ENCODE measurements at places on chromosomes 5 and 9.
A peak's percentile ranks its signal among the peaks of the same experiment; 100 is the strongest.

DNA sequence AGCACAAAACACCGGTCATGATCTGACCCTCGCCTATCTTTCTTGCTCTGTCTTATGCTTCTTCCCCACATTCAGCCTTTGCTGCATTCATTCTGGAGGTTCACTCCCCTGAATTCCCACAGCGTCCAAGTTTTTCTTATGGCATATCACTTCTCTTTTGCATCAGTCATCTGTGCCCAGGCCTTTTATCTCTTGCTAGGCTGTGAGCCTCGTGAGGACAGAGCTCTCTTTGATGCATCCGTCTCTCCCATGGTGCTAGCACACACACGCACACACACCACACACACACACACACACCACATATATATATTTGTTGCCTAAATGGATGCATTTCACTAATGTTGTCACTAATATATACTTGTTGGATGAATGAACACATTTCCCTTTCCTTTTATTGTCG is 45.8 kb upstream of the ATG10 start:
- DNase-seq = no peak

DNA sequence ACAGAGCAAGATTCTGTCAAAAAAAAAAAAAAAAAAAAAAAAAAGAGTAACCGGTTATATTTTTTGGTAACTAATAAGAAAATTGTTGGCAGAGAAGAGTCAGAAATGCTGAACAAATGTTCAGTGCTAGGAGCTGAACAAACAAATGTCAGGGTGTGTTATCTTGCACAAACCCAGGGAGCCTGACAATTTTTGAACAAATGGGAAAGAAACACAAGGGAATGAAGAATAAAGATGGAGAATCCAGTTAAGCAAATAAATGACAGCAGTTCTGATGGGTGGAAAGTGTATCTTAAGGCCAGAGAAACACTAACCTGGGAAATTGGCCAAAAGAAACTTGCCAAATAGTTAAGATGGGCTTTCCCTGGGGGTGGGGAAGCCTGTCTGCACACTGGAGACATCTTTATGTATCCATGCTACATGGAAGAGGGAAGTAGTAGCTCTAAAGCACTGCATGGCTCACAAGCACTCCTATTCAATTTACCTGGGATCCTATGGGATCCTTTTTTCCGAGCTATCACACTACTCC is 23.7 kb downstream of the KLHL3 start:
- DNase-seq = no peak

DNA sequence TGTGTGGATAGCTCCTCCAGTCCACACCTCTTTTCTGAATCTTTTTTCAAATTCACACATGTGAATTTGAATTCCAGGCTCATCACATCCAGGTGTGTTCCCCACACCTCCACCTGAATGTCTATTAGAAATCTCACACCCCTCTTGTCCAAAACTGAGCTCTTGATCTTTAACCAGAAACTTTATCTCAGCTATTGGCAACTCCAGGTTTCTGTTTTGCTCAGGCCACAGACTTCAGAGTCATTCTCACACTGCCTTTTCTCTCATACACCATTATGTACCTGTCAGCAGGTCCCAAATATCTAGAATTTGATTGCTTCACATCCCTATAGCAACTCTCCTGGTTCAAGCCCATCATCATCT is 11.6 kb downstream of the NIPSNAP3B start:
- DNase-seq = no peak

- no peak for DNase-seq
Measured at GRCh38 chr5:143192191-143192900, 211.1 kb downstream of the NR3C1 start.

DNA sequence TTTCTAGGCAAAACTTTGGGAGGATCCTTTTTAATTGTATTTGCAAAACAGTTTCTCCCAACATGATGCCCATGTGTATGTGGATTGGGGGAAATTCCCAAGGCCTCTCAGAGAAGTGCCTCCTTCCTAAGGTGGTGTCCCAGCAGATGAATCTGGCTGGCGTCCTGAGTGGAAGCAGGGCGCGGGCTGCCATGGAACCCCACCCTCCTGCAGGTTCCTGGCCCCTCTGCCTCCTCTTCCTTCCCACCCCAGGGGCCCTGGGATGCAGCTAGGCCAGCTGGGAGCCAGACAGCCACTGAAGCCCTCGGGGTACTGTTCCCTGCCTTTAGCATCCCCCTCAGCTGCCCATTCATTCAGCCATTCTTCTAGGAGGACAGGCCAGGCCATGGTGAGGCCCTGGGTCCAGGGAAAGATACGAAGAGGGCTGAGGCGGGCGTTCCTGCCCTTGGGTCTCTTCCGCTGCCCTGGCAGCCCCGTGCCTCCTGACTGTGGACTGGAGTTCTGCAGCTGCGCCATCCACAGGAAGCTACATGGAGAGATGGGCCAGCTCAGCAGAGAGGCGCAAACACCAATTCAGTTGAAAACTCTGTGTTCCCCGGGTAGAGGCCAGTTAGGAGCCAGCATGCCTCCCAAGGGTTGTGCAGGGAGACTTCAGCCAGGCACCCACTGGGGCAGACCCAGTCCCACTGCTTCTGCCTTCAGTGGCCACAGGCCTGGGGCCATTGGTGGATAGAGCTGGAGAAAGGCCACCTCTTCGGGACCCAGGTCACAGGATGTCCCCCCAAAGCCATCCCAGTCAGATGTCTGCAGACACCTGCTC is 36.5 kb downstream of the ADAMTS2 start:
- no peak for DNase-seq

- DNase-seq = no peak
Measured at GRCh38 chr5:131786900-131787692, 9.7 kb downstream of the FNIP1 start.

GRCh38 chr5:135272311-135272805 is 126.7 kb downstream of the MACROH2A1 start:
- no peak for DNase-seq

GRCh38 chr5:180873615-180874520 is 12.8 kb upstream of the ZFP62 start:
- DNase-seq = no peak

DNA sequence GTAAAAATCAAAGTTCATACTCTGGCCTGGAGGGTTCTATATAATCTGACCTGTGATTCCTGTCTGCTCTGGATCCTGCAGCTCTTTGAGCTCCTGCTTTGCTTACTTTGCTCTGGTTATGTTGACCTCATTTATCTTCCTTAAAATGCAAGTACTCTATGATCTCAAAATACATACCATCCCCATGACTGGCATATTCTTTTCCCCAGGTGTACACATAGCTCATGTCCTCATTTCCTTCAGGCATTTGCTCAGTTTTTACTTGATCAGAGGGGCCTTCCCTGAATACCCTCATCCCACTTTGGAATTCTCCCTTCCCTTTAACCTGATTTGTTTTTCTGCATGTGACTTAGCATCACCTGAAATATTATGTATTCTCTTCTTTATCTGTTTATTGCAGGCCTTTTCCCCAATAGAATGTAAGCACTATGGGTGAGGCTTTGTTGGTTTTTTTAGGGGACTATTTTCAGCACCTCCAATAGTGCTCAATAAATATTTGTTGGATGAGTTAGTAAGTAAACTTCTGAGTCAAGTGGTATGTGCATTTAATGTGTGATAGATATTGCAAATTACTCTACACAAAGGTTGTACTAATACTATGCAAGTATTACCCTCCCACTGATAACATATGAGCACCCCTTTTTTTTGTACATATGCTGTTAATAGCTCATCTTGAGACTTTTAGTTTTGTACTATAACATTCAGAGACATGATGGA is 211.5 kb downstream of the NMUR2 start:
- DNase-seq = no peak

DNA sequence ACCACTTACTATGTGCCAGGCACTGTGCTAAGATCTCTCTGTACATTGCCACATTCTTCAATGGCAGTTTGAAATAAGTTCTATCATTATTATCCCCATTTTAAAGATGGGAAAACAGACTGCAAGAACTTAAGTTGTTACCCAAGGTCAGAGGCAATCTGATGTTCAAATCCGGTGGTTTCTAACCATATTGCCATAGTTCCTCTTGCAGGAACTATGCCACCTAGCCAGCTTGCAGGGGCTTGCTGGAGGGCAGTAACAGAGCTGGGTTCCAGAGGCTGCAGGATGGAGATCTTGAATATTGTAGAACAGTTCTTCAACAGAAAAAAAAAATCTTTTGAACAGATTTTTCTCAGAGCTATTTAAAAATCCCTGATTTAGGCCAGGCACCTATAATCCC is 71.8 kb upstream of the TNFAIP8 start:
- no peak for DNase-seq

DNA sequence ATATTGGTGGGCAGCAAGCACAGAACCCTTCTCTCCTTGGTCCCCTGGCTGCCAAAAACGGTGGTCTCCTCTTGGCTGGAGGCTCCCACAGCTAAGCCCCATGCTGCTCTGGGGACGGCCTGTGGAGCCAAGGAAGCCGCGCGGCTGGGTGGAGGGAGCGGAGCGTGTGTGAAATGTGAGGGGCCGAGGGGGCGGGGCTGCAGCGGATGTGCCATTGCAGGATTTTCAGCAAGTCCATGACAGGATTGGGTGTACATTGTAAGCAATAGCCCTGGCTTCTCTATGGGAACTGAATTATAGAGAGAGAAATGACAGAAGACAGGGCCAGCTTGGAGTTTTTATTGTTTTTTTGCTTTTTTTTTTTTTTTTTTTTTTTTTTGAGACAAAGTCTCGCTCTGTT is 336.5 kb downstream of the DIRAS2 start:
- DNase-seq = no peak

DNA sequence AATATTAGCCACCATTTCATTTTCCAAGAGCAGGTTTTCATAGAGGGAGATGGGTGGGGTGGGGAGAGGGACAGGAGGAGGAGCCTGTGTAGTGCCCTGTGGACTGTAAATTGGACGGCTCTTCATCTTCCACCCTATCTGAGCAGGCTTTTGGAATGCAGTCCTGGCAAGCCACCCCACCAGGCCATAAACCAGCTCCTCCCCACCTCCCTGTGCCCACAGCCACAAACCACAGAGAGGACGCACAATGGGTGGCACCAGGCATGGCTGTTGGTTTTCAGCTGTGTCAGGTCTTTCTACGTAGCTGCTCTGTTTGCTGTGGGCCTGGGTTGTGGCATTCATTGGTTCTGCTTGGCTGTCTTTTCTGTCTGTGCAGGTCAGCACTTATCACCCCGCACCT is 58.0 kb downstream of the PLAC8L1 start:
- DNase-seq = no peak

- no peak for DNase-seq
Measured at GRCh38 chr5:138033386-138033808, 518 bp upstream of the FAM13B start.

DNA sequence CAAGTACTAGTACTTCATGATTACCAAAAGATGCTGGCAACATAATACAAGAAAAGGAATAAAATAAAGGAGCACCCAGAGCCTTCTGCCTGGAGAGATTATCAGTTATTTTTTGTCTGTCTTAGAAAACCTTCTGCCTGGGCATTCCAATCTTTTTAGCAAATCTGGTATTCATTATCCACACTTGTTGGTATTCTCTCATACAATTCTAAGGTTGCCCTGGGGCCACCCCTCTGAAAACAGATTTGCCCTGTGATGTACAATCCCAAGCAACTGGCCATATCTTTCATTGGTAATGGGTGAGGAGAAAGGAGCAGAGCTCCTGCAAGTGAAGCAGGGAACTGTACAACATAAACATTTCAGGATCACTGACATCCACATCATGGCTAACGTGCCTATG is 47.8 kb downstream of the WDR41 start:
- DNase-seq = no peak

DNA sequence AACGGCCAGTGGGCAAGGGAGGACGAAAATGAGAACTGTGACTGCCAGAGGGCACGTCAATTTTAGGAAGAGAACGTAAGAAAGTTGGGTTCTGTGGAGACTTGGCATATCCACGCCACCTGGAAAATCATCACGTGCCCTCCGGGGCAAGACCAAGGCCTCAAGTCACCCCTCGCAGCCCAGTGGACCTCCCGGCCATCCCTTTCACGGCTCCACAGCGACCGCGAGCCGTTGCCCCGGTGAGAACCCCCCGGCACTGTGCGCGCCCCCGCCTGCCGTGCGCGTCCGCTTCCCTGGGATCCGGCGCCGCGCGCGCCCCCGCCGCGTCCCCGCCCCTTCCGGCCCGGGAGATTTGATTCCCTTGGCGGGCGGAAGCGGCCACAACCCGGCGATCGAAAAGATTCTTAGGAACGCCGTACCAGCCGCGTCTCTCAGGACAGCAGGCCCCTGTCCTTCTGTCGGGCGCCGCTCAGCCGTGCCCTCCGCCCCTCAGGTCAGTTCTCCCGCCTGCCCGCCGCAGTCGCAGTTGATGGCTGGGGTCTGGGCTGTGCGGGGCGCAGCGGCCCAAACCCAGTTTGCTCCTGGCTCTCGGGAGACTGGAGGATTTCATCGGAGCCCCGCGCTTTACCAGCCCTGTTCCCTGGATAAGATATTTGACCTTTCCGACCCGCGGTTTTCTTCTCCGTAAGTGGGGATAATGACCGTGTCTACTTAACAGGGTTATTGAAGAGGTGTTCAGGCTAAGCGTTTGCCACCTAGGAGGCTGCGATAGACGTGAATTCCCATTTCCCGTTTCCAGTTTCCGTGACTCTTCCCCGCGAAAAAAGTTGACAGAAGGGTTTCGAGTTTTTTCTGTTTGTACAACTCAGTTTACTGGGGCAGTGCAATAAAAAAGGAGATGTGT is at the start of gene MELK:
TSS of gene MELK (plus strand) at position 381 of the 904 bp plus-strand sequence. CDS start 8,787 bp downstream, outside the sequence.
- DNase-seq = peak; percentile 78

GRCh38 chr9:11500780-11501179 is 888.0 kb upstream of the PTPRD start:
- no peak for DNase-seq

- no peak for DNase-seq
Measured at GRCh38 chr9:456365-456764, 241.7 kb downstream of the DOCK8 start.

DNA sequence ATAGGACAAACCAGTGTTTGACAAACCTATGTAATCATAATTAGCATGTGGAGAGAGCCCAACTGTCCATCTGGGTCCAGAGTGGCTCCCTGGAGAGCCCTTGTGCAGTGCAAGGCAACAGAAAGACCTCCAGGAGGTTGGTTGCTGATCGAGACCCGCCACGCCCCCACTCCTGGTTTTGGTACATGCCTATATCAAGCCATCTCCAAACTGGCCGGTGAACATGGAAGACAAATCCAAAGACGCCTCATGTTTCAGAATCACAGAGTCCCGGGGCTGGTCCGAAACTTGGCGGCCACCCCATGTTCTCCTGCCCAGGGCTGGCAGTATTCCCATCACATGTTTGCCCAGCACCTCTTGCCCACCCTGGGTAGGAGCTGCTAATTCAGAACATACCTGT is 140.2 kb downstream of the PAX5 start:
- DNase-seq = no peak

- no peak for DNase-seq
Measured at GRCh38 chr5:167903243-167903642, 388.2 kb upstream of the WWC1 start.

DNA sequence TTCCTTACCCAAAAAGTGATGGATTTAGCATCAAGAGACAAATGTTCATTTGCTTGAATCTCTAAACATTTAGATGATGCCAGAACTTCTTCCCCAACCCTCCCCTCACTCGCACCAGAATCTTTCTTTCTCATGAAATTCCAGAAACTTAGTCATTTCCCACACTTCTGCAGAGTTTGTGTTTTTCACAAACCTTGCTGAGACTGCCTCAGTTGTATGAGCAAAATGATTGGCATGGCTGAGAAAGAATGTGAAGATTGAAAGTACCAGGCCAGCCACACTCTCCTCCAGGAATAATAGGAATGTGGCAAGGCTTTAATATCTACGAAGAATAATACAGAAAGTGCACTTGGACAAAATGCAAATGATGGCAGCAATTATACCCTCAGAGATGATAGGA is 428.3 kb upstream of the CDH6 start:
- no peak for DNase-seq

GRCh38 chr9:127950513-127951289 is 13.0 kb upstream of the DPM2 start:
- DNase-seq = no peak
